NB4 (cell line): ENCODE measurements at places on chromosomes 3 and 15.

GRCh38 chr3:186950402-186951093 is 20.2 kb downstream of the ST6GAL1 start:
- no peak for DNase-seq

DNA sequence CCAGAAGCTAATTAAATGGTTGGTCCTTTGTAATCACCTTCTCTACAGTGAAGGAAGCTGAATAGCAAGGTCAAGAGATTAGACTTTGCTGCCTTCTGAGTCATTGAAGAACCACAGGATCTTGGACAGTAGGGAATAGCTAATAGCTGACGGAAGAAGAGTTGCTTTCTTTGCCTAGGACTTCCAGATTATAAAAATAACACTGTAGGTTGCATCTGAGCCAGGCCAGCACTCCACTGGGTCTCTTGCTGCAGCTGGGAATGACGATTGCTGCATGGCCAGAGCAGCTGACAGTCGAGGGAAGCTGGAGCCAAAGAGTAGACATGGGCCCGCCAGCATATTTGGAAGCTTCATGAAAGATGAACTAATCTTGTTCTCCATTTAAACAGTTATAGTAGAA is 81.5 kb upstream of the KCNMB2 start:
- no peak for DNase-seq

- no peak for DNase-seq
These were observed 833.5 kb upstream of the CADM2 start for GRCh38 chr3:84125201-84125721.

DNA sequence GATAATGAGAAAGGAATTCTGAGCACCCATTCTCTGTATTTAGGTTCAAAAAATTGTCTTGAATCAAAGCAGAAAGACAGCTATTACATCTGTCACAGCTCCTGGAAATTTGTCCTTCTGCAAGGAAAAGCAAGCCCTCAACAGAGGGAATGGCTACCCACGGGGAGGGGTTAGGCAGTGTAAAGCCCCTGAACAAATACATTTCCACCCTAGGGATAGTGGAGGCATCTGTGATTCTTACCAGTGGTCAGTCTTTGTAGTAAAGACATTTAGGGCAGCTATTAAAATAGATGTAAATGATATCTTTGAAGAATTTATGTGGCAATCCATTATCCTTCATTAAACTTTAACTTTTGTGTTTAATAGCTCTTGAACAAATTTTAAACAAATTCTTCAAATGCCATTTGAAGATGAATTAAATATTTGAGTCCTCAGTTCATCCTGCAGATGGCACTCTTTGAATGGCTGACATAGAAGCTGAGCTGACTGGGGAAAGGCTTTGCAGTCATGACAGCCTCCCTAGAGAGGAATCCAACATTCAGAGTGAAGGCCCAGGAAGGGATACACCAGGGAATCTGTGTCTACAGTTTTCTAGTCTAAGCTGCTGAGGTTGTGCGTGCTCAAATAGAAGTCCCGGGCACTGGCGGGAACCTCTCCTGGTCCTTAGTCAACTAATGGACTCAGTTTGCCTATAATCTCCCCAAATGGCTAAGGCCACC is 359.7 kb upstream of the ROPN1 start:
- peak; percentile 46 for DNase-seq

DNA sequence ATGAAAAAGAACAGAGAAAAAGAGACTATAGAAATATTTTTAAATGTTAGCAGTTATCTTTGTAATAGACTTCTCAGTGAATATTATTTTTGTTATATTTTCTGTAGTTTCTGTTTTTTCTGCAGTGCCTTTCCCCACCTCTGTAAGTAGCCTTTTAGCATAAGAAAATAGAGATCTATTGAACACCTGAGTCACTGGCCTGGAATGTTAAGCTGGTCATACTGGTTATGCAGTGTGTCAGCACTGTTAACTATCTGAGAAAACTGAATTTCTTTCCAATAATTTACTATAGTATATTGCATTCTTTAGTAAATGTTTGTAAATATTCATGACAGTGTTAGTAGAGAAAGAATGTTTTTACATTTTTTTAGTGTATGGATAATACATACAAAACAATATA is 79.8 kb downstream of the NECTIN3 start:
- no peak for DNase-seq

DNA sequence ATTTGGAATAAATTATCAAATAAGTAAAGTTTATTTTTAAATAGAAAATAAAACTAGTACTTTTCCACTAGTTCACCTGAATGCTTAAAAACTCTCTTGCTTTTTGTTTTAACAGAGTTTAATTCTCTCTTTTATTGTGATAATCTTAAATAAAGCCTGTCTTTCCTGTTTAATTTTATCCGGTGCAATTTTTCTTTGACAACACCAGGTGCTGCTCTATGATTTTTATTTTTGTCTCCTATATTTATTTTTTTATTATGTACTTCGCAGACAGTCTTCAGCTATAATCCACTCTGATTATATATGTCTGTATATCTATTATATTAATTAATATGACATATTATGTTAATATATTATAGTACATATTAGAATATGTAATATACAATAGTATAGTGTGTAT is 1293.0 kb upstream of the EPHA6 start:
- no peak for DNase-seq

- DNase-seq = no peak
These were observed 60.6 kb downstream of the PLCL2 start for GRCh38 chr3:16945330-16945729.

DNA sequence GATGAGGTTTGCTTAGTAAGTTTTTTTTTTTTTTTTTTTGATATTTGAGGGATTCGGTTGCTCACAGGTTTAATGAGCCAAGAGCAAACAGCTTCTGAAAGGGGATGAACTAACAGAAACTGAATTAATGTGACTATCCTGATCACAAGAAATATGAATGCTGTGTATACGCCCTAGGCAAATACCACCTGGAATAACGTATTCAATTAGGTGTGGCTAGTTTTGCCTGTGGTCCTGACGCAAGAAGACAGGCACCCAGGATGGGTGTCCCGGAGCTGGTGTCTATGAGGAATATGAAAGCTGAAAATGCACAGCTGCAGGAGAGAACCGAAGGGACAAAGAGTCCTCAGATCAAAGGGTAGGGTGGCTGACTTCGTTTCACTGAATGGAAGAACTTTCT is 14.6 kb downstream of the LSG1 start:
- DNase-seq = no peak

- DNase-seq = no peak
These were observed 24.9 kb upstream of the ATP2B2 start for GRCh38 chr3:10530241-10530640.

DNA sequence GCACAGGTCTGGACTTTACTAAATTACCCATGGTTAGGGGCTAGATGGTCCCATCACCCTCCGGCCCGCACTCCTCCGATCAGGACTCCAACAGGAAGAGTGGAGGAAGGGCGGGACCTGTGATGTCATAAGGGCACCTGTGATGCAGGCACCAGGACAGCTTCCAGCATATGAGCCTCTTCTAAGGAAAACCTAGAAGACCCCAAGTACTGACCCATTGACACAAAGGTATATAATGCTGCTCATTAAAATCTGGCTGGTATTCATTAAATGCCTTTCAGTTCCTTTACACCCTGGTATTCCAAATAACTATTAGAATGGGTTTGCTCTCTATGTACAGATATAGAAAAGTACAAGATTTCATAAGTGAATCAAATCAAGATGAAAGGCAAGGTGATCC is at the start of gene IQCF5:
IQCF5 (minus strand) TSS at position 101 of the 400 bp plus-strand sequence; CDS start at position 31, 70 bp downstream.
- DNase-seq = no peak

DNA sequence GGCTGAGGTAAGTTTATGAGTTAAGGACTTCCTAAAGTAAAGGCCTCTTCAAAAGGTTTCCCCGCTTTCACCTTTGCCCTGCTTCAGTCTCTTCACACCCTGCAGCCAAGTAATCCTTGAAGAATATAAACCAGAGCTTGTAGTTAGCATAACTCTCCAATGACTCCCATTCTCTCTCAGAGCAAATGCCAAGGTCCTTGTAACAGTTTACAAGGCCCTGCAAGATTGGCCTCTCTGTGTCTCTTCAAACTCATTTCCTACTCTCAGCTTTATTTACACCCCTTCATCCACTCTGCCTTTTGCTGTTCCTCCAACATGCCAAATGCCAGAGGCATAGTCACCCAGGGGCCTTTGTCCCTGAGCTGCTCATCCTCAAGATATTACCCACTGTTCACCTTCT is 60.5 kb upstream of the MME start:
- DNase-seq = no peak

- DNase-seq = no peak
These were observed 111.0 kb upstream of the CPNE4 start for GRCh38 chr3:132145833-132146232.

DNA sequence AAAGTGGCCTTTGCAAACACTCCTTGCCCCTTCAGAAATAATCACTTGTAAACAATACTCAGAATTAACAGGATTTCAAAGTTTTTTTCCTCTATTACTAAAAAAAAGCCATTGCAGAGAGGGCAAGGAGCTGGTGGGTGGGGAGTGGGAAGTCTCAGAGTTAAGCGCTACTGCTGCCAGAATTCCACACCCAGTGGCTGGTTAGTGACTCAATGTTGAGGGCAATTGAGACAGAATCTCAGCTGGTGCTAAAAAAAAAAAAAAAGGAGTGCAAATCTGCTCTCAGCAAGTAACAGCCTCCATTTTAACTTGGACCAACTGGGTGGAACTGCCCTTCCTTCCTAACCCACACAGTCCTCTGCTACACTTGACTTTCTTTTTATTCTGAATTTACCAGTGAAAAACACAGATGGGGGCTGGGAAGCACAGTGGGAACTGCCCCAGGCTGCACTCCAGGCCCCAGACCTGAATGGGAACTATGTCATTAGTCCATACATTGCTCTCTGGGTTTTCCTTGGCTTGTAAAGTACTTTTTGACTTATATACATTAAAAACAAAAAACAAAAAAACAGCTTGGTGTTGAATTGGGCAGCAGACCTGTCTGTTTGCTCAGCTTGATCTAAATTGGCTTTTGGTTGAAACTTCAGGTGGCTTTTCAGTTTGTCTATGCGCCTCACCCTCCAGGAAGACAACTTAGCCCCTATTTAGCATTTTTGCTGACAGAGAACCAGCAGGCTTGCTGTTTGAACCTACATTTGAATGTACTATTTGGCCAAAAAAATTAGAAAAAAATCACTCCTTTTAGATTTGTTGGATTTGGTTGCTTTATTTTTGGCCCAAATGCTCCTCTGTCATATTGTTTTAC is 357.8 kb upstream of the TBL1XR1 start:
- no peak for DNase-seq

DNA sequence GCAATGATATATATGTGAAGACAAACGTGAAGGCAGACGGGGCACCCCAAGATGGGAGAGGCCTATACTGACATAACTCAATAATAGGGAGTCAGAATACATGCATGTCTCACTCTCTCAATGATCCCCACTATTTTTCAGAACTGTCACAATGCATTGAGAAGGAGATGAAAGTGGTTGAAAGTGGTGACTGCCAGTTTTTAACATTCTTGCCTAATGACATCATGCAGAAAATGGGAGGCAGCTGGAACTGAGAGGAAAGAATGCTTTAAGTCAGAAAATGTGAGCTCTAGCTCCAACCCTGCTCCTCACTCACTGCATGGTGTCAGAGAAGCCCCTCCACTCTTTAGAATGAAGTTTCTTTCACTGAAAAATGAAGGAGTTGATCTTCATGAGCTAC is 55.3 kb upstream of the P2RY1 start:
- no peak for DNase-seq

DNA sequence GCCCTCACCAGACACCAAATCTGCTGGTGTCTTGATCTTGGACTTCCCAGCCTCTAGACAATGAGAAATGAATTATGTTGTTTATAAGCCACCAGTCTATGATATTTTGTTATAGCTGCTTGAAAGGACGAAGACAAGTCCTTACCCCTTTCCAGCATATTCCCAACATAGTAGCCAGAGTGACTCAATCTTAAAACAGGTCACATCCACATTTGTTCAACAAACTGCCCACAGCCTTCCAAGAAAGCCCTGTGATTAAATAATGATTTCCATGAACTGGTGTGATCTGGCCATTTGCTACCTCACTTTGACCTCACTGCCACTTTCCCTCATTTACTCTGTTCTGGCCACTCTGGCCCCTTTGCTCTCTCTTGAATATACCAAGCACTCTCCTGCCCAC is 193.7 kb upstream of the CFAP20DC start:
- DNase-seq = no peak

- DNase-seq = no peak
These were observed 39.8 kb downstream of the CEMIP start for GRCh38 chr15:80819001-80819400.

DNA sequence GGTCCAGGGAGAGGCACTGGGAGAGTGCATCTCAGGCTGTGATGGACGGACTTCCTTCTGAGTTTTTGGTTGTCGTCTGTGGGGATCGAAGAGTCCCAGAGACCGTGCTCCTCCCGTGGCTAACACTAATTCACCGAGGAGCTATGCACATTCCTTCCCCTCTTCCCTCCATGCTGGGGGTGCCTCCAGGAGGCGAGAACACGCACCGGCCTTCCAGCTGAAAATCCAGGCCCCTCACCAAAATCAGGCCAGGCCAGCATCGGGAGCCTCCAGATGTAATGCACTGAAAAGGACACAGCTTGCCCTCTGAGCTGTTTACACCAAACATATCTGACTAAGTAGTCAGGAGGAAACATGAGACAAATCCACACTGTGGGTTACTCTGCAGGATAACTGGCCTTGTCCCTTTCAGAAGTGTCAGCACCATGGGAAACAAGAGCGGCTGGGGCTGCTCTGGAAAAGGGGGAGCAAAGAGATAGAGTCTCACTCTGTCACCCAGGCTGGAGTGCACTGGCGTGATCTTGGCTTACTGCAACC is 5.5 kb downstream of the RNU5B-1 start:
- no peak for DNase-seq
